ENCODE measurements at places on chromosomes 5 and 9. TPM values are rescaled to one million over a fixed set of nuclear protein-coding genes. Genes with fewer than 3 reads are reported as not detected.

Gene ZBTB26
- 6.0 TPM for total RNA-seq

Gene LURAP1L
- not detected for total RNA-seq

Gene FRRS1L
- not detected for total RNA-seq

Gene SLC25A2
- 0.22 TPM for total RNA-seq

Gene ROR2
- not detected for total RNA-seq

DNA sequence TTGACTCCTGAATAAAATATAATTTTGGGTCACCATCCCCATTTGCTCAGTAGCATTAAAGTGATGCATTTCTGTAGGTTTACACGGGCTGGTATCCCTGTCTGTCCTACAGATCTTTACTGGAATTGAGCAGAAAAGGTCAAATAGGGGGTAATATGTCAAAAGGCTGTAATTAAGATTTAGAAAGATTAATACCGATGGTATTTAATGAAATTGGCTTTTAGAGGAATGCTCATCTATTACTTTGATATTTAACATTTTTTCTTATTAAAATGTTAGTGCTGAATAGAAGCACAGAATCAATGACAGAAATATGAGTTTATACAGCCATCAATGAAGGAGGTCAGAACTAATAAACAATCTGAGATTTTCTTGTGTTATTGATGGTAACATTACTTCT lies 1762.2 kb upstream of the WWC1 start:
- no peak for DNase-seq

- DNase-seq: no peak
Observed at GRCh38 chr9:95609426-95609825, 92.7 kb upstream of the PTCH1 start.

DNA sequence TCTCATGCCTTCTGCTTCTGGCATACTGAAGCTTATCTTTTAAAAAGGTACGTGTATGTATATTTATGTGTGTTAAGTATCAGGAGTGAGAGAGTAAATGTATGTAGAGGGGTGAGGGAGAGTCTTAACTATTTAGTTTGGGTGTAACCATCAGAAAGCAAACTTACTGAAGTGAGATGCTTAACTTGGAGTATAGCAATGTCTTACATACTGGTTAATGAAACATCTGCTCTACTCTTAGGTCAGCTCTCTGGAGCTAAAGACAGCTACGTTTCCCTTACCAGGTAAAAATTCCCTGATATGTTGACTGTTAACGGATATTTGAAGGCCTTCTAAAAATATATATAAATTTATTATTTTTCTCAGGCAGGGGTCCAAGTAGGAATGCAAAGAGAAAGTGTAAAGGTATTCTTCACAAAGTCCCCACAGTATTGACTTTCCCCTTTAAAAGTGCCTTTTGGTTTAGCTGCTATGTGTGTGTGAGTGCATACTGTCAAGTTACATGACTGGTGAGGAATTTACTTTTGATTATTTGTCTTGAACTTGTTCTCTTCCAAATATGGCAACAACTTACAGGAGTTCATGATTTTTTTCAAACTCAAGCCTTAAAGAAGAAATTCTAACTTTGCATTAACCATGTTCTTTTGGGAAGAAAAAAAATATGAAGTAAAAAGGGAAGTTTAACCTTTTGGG lies 12.3 kb upstream of the C5orf24 start:
- DNase-seq: no peak

- no peak for DNase-seq
Observed at GRCh38 chr9:109816490-109816889, 36.5 kb downstream of the PALM2AKAP2 start.

- DNase-seq: no peak
Observed at GRCh38 chr5:29150840-29151239, 2042.6 kb upstream of the CDH6 start.

- no peak for DNase-seq
Observed at GRCh38 chr9:121296213-121297127, 28.5 kb downstream of the GSN start.

GRCh38 chr9:14913366-14913765 lies 3.1 kb upstream of the FREM1 start:
- no peak for DNase-seq

- DNase-seq: no peak
Observed at GRCh38 chr5:163614787-163615186, 109.4 kb downstream of the MAT2B start.

GRCh38 chr5:157600252-157600651 lies 24.7 kb upstream of the ADAM19 start:
- DNase-seq: no peak

DNA sequence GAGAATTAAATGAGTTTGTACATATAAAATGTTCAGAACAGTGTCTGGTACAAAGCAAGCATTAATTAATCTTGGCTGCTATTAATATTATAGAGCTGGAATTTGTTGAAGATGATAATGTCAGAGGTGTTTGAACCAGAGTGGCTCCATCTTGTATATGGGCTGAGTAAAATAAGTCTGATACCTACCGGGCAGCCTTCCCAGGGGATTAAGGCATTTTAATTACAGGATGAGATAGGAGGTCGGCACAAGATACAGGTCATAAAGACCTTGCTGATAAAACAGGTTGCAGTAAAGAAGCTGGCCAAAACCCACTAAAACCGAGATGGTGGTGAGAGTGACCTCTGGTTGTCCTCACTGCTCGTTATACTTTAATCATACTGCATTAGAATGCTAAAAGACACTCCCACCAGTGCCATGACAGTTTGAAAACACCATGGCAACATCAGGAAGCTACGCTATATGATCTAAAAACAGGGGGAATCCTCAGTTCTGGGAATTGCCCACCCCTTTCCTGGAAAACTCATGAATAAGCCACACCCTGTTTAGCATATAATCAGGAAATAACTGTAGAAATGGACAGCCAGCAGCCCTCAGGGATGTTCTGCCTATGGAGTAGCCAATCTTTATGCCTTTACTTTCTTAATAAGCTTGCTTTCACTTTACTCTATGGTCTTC lies 90.2 kb downstream of the PLK2 start:
- no peak for DNase-seq

- DNase-seq: no peak
Observed at GRCh38 chr5:81268521-81269196, 32.7 kb upstream of the ZCCHC9 start.
